ENCODE measurements at places on chromosomes 6 and 20. TPM values are rescaled to one million over a fixed set of nuclear protein-coding genes. Genes with fewer than 3 reads are reported as not detected.

The NKX2-4 gene
- total RNA-seq = not detected

The NT5E gene
- total RNA-seq = 112 TPM

The SLC12A5 gene
- 0.75 TPM for total RNA-seq

The RBPJL gene
- not detected for total RNA-seq

- H3K4me3 ChIP-seq = no peak overlapping the region
- DNase-seq = no peak
- H3K36me3 ChIP-seq = peaks cover 78% of the 10 kb centered on the region
- no peak overlapping the region for H3K27ac ChIP-seq
- peaks cover 31% of the 10 kb centered on the region for H3K4me1 ChIP-seq
Observed at GRCh38 chr20:44955270-44955669, 4.9 kb downstream of the TOMM34 start.

DNA sequence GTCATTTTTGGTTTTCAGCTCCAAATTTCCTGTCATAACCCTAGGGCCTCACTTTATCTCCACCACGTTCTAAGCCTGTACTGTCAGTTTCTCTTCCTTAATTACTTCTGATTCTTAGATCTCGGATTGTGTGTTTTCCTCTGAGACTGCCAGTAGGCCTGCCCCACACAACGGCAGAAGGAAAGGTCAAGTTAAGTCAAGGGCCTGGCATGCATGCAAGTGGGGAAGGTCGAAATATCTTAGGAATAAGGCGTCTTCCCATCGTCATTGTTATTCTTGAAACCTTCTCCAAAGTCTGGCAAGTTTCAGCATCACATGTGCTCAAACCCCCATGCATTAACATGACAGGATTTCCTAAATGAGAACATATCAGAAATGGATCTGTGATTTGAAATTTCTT lies 203.5 kb upstream of the TSHZ2 start:
- DNase-seq = no peak
- H3K36me3 ChIP-seq = no peaks in the 10 kb centered on the region
- no peaks in the 10 kb centered on the region for H3K4me1 ChIP-seq
- no peaks in the 10 kb centered on the region for H3K27me3 ChIP-seq
- no peak overlapping the region for H3K27ac ChIP-seq

DNA sequence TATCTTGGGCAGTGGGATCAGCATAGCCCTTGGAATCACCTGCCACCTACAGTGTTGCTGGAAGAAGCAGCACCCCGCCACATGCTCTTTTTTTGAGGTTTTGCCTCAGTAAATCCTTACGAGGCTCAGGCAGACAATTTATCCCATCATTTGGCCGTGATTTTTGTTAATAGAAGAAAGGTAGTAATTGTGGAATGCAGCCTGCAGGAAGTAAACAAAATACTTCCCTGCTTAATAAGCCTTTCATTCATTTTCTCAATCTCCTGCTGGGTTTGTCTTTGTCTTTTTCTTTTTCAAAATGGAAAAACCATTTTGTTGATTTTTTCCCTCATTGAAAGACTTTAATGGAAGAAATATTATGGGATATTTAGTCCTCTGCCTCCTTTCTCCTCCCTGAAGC lies 93.7 kb upstream of the CD83 start:
- no peak overlapping the region for H3K27ac ChIP-seq
- no peak for DNase-seq
- peaks cover 29% of the 10 kb centered on the region for H3K27me3 ChIP-seq
- no peaks in the 10 kb centered on the region for H3K36me3 ChIP-seq
- H3K4me3 ChIP-seq = no peak overlapping the region

- DNase-seq = no peak
- no peaks in the 10 kb centered on the region for H3K4me1 ChIP-seq
- H3K27ac ChIP-seq = no peak overlapping the region
- peaks cover 41% of the 10 kb centered on the region for H3K27me3 ChIP-seq
- no peak overlapping the region for H3K4me3 ChIP-seq
- no peaks in the 10 kb centered on the region for H3K36me3 ChIP-seq
Observed at GRCh38 chr20:64130876-64131275, 23.5 kb upstream of the NPBWR2 start.

DNA sequence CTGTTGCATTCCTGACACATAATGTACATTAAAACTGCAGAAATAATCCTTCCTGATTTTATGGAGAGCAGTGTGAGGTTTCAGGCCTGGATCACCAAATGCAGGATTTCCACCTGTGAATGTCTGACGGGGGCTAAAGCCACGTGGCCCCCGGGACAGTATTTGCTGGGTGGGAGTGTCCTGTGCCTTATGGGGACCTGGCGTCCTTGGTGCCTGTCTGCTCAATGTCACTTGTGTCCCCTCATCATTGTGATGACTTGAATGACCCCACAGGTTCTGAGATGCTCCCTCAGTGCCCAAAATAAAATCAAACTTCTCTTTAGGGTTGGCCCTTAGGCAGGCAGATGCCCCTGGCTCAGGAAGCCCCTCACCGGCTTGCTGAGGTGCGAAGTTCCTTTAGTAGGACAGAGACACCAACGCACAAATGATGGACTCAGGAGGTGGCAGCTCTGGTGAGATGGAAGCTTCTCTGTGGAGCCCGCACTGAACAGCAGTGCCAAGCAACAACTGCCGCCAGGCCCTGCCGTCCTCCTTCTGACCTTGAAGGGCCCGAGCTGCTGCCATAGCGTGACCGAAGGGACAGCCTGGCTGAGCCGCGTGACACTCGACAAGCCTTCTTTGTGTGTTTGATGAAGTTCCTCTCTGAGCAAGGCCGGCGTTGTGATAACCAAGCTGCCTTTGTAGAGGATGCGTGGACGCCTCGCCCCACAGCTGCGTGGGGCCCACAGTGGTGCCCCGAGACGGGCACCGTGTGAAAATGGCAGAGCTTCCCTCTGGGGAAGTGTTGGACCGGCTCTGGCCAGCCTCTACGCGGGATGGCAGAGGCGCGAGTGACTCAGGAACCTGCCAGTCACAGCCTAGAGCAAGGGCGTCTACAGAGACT lies 30.9 kb downstream of the FRMD1 start:
- no peak overlapping the region for H3K4me3 ChIP-seq
- no peaks in the 10 kb centered on the region for H3K4me1 ChIP-seq
- no peak for DNase-seq
- no peaks in the 10 kb centered on the region for H3K36me3 ChIP-seq
- no peaks in the 10 kb centered on the region for H3K27me3 ChIP-seq
- no peak overlapping the region for H3K27ac ChIP-seq

DNA sequence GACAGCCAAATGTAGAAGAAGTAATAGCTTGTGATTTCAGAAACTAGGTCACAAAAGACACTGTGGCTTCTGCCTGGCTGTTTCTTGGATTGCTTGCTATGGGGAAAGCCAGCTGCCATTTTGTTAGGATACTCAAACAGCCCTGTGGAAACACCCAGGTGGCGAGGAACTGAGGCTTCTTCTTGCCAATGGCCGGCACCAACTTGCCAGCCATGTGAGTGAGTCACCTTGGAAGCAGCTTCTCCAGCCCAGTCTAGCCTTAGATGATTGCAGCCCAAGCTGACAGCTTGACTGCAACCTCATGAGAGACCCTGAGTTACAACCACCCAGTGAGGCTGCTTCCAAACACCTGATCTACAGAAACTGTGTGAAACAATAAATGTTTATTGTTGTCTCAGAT lies 11.9 kb upstream of the KIAA1755 start:
- no peaks in the 10 kb centered on the region for H3K27me3 ChIP-seq
- H3K36me3 ChIP-seq = no peaks in the 10 kb centered on the region
- H3K4me1 ChIP-seq = peaks cover 30% of the 10 kb centered on the region
- peak; percentile 65 for DNase-seq
- H3K27ac ChIP-seq = peak overlapping the region; percentile 18
- no peak overlapping the region for H3K4me3 ChIP-seq
